ENCODE measurements at places on chromosomes 7 and 10. TPM values are rescaled to one million over a fixed set of nuclear protein-coding genes. Genes with fewer than 3 reads are reported as not detected.

Gene ANKRD1
- 25.6 TPM for total RNA-seq

DNA sequence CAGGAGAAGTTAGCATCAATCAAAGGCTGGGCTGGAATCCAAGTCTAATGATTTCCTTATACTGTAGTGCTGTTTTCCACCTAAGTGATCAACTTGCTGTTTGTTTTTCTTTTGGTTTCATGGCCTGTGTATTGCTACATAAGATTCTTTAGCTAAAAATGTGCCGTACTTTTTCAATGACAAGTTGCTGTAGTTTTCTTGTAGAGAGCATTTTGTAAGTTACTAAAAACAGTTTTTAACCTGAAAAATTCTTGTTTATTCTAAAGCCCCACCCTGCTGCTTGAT is 1.3 kb downstream of the HELLS start:
- peaks cover 2% of the 10 kb centered on the region for H3K27me3 ChIP-seq
- no peak overlapping the region for H3K27ac ChIP-seq
- H3K4me1 ChIP-seq = peaks cover 3% of the 10 kb centered on the region

Gene THSD7A
- total RNA-seq = 3.8 TPM

GRCh38 chr10:130377986-130378540 is 241.9 kb downstream of the GLRX3 start:
- H3K27ac ChIP-seq = no peak overlapping the region
- peak; percentile 11 for DNase-seq
- peaks cover 11% of the 10 kb centered on the region for H3K27me3 ChIP-seq
- no peak overlapping the region for H3K4me3 ChIP-seq

Gene TMEM270
- not detected for total RNA-seq

All from muscle of leg (tissue), 16 donors.